ENCODE measurements at places on chromosomes 1 and 21.
A peak's percentile ranks its signal among the peaks of the same experiment; 100 is the strongest.

DNA sequence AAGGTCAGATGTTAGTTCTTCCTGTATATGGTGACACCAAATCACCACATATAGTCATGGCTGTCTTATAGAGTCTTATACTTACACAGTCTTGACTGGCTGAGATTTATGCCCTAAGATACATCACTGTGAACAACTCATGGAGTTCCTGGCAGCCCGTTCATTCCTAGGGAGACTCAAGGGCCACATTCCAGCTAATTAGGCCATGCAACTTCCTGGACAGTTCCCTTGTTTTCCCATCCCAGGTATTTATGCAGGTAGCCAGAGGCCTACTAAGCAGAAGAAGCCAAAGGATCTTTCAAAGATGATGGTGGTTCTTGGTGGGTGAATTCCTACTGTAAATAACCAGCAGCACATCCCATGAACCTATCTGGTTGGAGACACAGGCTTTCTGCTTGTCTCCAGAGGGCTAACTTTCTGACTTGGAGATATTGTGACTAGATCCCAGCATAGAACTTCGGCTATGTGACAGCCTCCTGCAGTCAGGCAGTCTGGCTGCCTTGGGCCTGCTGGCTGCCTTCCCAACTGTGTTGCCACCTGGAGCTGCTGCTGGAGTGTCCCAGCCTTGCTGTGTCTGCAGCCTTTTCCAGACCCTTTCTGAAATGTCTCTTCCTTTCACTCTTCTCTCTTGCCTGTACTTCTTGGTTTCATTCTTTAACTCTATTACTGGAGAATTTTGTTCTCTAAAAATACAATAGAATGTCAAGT is 283.8 kb downstream of the CACNA1E start:
- no peak for DNase-seq

GRCh38 chr1:101309334-101310311 is 72.8 kb downstream of the S1PR1 start:
- peak; percentile 80 for DNase-seq

DNA sequence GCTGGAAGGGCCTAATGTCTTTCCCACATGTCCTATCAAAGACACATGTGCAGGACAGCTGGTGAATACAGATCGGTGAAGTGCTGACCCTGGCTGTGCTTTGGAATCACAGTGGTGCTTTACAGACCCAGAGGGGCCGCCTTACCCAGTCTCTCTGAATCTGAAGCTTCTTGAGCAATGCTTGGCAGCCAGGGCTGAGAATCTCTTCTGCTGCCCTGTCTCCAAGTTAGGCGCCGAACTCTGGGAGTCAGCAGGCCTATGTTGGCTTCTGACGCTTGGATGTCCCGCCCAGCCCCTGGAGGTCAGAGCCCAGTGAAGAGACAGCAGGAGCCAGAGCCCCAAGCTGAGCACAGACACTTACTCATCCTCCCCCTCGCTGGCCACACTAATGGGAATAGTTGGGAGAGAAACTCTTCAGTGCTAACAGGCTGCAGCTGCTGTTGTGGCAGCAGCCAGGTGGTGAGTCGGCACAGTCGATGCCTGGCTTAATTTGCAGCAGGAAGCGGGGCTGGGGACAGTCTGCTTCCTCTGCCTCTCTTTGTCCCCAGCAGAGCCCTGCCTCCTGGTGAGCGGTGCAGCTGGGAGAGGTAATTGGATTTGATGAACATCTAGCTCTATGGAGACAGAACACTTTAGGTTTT is 68.1 kb downstream of the URB2 start:
- peak; percentile 51 for DNase-seq

- no peak for DNase-seq
Observed at GRCh38 chr21:26920055-26920454, 46.8 kb downstream of the ADAMTS5 start.

DNA sequence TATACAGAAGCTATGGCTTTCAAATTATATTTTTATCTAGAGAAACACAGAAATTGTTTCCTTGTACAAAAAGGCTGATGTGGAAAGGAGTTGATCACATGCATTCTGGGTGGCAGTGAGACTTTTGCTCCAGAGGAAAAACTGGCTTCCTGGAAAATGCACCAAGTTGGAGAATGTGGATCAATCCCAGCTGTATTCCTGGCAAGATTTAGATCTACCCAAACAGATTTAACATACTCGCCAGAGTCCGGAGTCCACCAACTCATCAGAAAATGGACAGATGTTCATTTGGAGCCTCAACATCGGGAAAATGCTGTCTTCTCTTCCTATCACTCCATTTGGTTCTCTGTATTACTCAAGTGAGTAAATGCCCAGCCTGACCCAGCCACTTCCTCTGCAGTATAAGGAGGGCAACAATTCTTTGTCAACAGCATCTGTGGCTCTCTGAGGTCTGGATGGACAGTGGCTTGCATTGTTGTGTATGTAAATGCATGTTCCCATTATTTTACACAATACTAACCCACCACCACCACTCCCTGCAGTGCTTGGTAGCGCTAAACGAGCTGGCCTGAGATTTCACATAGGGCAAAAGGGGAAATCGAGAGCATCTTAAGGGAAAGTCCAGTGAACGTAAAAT is 226.2 kb upstream of the IRF2BP2 start:
- no peak for DNase-seq

- DNase-seq: no peak
Observed at GRCh38 chr1:223886516-223886921, 40.8 kb upstream of the TP53BP2 start.

- peak; percentile 70 for DNase-seq
Observed at GRCh38 chr1:58815686-58816071, 31.8 kb upstream of the JUN start.

Measured in Peyer's patch (tissue), 4 donors.